ENCODE measurements at places on chromosomes 1 and 21. TPM values are rescaled to one million over a fixed set of nuclear protein-coding genes. Genes with fewer than 3 reads are reported as not detected.

GRCh38 chr1:205693421-205693991 lies 13.2 kb upstream of the SLC45A3 start:
- H3K27ac ChIP-seq, result no peak overlapping the region
- no peaks in the 10 kb centered on the region for H3K27me3 ChIP-seq
- no peak for DNase-seq
- no peaks in the 10 kb centered on the region for H3K4me1 ChIP-seq

- no peaks in the 10 kb centered on the region for H3K4me1 ChIP-seq
- no peaks in the 10 kb centered on the region for H3K27me3 ChIP-seq
- no peaks in the 10 kb centered on the region for H3K36me3 ChIP-seq
- no peak overlapping the region for H3K27ac ChIP-seq
- no peak for DNase-seq
Observed at GRCh38 chr1:90512441-90512840, 204.7 kb downstream of the BARHL2 start.

Gene PIK3CD
- 4.6 TPM for total RNA-seq

- no peak overlapping the region for H3K4me3 ChIP-seq
- H3K27ac ChIP-seq, result no peak overlapping the region
- no peak for DNase-seq
- peaks cover 3% of the 10 kb centered on the region for H3K36me3 ChIP-seq
- no peaks in the 10 kb centered on the region for H3K4me1 ChIP-seq
- no peaks in the 10 kb centered on the region for H3K27me3 ChIP-seq
Observed at GRCh38 chr1:44315521-44315920, 39.5 kb downstream of the ERI3 start.

DNA sequence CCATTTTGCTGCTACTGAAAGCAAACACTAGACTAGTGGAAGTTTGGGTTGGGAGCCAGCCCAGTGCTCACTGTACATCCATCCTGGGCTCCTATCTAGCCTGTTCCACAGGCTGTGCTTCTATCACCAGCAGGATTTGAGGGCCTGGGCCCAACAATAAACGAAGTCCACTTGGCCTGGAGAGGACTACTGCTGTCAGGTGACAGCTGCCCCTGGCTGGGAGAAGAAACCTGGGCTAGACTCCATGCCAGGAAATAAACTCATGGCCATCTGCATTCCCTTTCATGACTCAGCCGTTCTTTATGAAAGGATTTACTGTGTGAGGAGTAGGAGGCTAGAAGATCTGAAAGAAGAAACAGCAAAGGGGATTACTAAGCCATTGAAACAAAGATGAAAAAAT lies 35.5 kb downstream of the COLGALT2 start:
- no peaks in the 10 kb centered on the region for H3K27me3 ChIP-seq
- H3K36me3 ChIP-seq, result no peaks in the 10 kb centered on the region
- peak overlapping the region; percentile 56 for H3K27ac ChIP-seq
- DNase-seq, result peak; percentile 72
- no peak overlapping the region for H3K4me3 ChIP-seq
